ENCODE measurements at places on chromosomes 5 and 9. TPM values are rescaled to one million over a fixed set of nuclear protein-coding genes. Genes with fewer than 3 reads are reported as not detected.

DNA sequence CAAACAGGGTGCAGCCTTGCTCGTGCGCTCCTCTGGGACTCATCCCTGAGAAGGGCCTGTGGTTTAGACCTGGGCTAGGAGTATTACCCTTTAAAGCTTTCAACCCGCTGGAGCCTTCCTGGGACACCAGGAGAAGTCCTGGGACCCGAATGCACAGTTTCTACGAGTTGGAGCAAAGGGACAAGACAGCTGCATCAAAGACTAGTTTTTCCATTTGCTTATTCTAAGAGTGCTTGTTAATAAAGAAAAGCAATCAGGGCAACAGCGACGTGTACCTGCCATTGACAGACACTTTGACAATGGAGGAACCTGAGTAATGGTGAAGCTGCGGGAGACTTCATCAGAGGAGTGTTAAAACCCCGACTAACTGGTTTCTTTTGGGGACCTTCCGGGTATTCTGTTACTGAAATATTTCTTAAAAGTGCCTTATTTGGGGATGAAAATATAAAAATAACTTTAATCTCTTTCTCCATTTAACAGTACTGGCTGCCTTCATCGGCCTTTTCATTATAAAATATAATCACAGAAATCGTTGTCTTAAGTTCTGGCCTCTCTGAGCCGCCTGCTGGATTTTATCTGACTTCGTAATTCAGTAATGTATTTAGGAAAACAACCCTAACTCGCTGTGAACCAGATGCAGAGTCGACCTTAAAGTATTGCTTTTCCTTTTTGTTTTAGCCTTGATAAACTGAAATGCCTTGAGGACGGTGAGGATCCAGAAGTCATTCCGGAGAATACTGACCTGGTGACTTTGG is 732 bp downstream of the SNAPC3 start:
- peak; percentile 29 for DNase-seq

GRCh38 chr5:17358031-17358430 is 140.0 kb upstream of the TAF11L2 start:
- DNase-seq = no peak

GRCh38 chr5:126656401-126657007 is 55.8 kb downstream of the PHAX start:
- DNase-seq = peak; percentile 70

GRCh38 chr5:11157132-11157531 is 396.1 kb upstream of the DAP start:
- DNase-seq = no peak

DNA sequence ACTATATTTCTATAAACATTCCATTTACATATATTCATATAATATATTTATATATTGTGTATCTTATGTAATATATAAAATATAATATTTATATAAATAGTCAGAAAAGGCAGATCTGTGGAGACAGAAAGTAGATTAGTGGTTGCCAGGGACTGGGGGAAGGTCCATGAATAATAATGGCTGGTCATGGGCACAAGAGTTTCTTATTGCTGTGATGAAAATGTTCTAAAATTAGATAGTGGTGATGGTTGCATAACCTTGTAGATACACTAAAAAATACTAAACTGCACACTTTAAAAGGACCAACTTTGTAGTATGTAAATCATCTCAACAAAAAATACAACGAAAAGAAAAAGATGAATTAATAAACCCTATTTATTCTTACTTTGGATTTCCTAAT is 47.3 kb downstream of the NUP155 start:
- no peak for DNase-seq

GRCh38 chr5:131206772-131207171 is 36.0 kb downstream of the LYRM7 start:
- DNase-seq = no peak

DNA sequence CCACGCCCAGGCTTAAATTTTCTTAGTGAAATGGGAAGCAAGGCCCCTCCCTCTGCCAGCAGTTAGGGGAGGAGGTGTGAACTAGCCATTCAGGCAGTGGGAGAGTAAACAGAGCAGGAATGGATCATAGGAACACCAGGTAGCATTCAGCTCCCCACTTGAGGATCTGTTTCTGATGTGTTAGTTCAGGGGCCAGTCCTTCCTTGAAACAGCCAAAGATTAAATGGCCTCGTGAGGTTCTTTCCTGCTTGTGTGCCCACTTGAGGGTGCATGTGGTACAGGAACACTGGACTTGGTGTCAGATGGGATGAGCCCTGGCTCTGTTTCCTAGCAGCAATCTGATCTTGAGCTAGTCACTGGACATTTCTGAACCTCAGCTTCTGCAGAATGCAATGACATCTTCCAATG is 21.2 kb downstream of the FAXDC2 start:
- DNase-seq = no peak

- peak; percentile 75 for DNase-seq
Measured at GRCh38 chr9:113772121-113772810, 103.8 kb upstream of the ZNF618 start.

DNA sequence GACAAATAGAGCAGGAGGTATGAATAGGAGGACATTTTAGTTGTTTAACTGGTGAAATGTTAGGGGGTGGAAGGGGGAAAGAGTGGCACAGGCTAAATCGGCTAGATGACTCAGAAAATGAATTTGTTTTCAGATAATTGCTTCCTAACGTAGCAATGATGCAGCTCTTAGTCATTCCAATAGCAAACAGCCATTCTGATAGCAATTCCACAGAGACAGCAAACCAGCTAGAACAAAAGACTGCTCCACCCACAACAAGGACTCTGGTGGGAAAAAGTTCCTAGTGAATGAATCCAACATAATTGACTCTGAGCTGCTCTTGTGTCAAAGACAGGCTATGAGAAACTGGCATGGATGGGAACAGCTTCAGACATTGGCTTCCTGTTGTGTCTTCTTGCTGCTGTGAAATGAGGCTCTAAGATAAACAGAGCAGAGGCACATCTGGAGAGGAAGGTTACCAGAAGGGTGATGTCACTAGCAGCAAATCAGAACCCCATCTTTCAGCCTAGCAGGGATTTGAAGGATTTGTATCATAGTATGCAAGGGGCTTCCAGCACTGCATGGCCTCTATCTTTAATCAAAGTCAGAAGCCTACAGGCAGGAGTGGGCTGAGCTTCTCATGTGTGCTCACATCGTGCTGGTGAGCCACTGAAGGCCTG is 28.1 kb upstream of the F2RL1 start:
- DNase-seq = peak; percentile 99

DNA sequence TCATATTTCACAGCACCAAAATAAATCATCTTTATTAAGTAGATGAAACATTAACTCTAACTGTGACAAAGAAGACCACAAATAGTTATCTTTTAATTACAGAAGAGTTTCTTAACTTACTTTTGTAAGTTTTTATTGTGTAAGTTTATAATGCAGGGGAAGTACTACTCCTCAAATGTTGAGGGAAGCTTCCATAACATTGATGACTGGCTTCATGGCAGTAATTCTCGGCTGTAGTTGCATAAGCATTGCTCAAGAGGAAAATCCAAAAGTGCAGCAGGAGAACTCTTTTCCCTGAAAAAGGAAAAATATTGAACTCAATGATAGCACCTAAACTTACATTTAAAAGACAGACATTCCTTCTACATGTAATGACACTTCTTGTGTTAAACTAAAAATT is 4.6 kb downstream of the TSLP start:
- no peak for DNase-seq

- peak; percentile 21 for DNase-seq
Measured at GRCh38 chr5:108315829-108316228, 66.1 kb downstream of the FBXL17 start.

- no peak for DNase-seq
Measured at GRCh38 chr9:7320841-7321240, 478.7 kb downstream of the DMAC1 start.

- no peak for DNase-seq
Measured at GRCh38 chr5:82050955-82051354, 79.1 kb downstream of the ATG10 start.

- no peak for DNase-seq
Measured at GRCh38 chr5:51517838-51518237, 134.6 kb downstream of the ISL1 start.

DNA sequence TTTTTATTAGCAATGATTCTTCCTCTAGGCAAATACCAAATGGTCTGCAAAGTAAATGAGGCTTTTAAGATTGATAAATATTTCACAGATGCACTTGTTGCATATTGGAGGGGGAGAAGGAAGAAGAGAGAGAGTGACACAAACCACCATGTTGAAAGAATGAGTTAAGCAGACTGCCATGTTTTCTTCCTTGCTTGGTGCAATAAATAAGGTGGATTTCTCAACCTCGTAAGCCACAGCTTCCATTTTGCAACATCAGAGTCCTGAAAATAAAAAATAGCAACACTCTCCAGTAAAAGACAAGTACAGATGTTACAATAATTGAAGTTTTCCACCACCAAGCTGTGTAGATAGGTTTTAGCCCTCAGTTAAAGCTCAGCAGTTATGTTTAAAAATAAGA is 202.9 kb downstream of the SGCD start:
- peak; percentile 43 for DNase-seq

DNA sequence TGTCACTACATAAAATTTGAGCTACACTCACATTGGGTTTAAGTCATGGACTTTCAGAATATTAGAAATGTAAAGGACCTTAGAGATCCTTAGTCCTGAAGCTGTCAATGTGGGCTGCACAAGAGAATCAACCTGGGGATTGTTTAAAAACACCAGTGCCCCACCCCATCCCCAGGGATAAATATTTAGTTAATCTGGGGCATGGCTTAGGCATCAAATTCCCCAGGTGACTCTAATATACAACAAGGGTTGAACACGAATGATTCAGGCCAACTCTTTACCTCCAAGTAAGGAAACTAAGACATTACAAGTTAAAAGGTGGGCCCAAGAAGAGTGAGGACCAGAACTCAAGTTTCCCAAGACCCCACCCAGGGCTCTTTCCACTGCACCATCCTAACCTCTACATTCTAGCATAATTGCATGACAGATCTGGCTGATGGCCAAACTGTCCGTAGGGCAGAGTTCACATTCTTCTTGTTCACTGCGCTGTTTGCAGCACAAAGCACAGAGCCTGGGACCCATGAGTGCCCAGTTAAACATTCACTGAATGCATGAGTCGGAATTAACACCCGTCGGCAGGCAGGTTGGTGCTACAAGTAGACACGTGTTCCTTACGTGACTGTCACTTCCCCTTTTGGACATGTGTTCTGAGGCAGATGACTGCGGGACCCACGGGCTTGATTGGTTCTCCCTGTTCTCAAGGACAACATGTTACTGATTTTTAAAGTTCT is 25.2 kb downstream of the CYFIP2 start:
- no peak for DNase-seq

DNA sequence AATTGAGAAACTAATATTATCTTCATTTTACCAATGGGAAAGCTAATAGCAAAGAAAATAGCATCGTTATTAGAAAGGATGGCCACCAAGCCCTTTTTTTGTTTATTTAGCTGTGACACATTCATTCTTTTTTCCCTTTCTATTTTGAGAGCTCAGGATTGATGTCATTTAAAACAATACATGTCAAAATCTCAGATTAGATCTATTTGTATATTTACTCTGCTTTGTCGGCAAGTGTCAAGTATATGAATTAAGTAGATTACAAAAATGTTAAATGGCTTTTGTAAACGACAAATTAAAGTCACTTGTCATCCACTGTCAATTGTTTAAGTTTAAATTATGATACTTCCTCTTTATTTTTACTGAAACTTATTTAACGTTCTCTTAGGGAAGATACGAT is 118.9 kb downstream of the PAM start:
- DNase-seq = no peak

DNA sequence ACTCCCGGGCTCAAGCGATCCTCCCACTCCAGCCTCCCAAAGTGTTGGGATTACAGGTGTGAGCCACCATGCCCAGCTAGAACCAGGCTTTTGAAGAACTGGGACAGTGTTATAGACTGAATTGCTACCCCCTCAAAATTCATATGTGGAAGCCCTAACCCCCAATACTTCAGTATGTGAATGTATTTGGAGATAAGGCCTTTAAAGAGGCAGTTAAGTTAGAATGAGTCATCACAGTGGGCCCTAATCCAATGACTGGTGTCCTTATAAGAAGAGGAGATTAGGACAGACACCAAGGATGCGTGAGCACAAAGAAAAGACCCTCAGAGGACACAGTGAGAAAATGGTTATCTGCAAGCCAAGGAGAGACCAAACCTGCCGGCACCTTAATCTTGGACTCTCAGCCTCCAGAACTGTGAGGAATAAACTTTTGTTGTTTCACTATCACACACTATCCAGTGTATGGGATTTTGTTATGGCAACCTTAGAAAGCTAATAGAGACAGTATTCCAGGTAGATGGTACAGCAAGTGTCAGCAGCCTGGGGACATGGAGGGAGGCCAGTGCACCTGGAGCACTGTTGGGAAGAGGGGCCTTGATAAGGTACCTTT is 31.4 kb upstream of the ERGIC1 start:
- peak; percentile 80 for DNase-seq

GRCh38 chr5:109411149-109411514 is 1.4 kb upstream of the PJA2 start:
- no peak for DNase-seq

DNA sequence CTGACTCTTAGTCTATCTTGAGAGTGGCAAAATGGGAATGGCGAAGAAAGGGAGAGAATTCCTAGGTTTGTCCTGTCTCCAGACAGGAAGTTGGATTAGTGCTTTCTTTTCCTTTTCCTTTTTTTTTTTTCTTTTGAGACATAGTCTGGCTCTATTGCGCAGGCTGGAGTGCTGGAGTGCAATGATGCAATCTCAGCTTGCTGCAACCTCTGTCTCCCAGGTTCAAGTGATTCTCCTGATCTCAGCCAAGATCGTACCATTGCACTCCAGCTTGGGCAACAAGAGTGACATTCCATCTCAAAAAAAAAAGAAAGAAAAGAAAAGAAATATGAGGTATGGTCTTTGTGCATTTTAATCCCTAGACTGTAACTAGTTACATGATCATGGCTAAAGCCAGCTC is 12.6 kb upstream of the KIF27 start:
- no peak for DNase-seq

- no peak for DNase-seq
Measured at GRCh38 chr5:13661272-13661671, 283.2 kb downstream of the DNAH5 start.

SLC6A19 gene
- total RNA-seq = not detected

KIAA1191 gene
- total RNA-seq = 59.1 TPM

F2RL1 gene
- total RNA-seq = 20.8 TPM

WNT8A gene
- not detected for total RNA-seq

C9orf152 gene
- total RNA-seq = under 0.01 TPM

SSBP2 gene
- total RNA-seq = 30.8 TPM

HTR1A gene
- total RNA-seq = not detected

CNTNAP3 gene
- under 0.01 TPM for total RNA-seq

PTGES2 gene
- total RNA-seq = 57.6 TPM

DMRTA1 gene
- 0.26 TPM for total RNA-seq

PCDHB15 gene
- total RNA-seq = 1.8 TPM

AJM1 gene
- 1.8 TPM for total RNA-seq
